ENCODE measurements at places on chromosomes 2 and 18. TPM values are rescaled to one million over a fixed set of nuclear protein-coding genes. Genes with fewer than 3 reads are reported as not detected.

The CCDC178 gene
- total RNA-seq: not detected

The LRP2 gene
- 0.10 TPM for total RNA-seq

DNA sequence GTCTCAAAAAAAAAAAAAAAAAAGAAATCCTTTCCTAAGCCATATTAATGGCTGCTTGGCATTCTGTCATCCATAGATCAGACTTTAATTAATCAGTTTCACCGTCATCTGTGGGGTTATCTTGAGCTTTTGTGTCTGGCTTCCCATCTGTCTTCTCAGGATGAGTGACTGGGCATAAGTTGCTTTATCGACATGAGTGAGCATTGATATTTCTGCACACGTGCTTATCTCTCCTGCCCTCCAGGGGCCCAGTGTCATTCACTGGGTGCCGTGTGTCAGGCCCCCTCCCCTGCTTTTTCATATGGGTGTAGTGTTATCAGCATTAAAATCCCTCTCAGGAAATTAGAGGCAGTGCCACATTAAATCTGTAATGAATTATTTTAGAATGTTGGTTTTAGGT is 65.6 kb downstream of the SH3BP4 start:
- no peak for DNase-seq

DNA sequence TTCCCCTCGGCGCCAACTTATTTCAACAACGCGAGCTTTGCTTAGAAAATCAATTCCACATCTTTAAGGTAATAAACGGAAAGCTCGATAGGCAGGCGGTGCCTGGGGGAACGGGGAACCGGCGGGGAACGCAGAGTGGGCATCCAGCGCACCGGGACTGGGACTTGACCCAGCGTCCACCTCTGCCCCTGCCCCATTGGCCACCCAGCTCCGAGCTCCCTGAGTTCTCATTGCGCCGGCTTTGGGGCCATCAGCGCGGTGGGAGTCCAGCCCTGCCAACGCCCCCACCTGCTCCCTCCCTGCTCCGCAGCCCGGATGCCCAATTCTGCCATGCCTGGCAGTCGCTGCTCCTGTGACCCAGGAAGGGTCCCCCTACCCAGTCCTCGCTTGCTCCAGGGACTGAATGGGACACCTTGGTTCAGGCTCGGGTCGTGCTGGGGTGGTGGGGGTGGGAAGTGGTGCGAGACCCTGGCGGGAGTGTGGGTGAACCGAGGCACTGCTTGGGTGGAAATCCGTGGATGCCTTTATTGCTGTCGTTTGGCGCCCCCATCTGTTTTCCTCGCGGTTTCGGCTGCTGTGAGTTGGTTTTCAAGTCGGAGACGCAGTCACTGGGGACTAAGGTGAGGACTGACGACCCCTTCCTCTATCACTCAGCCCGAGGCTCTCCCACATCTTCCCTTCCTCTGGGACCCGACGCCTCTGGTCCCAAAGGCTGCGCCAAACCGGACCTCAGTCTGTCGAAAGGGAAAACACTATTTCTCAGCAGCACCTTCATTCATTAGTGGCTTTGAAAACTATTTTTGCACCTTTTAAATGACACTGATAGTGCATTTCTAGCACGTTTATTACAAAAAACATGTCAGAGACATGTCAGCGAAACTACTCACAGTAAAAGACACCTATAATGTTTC is 2.4 kb upstream of the EVX2 start:
- peak; percentile 74 for DNase-seq

Measured in tongue (tissue), 3 donors.